ENCODE measurements at places on chromosomes 12 and 14.

DNA sequence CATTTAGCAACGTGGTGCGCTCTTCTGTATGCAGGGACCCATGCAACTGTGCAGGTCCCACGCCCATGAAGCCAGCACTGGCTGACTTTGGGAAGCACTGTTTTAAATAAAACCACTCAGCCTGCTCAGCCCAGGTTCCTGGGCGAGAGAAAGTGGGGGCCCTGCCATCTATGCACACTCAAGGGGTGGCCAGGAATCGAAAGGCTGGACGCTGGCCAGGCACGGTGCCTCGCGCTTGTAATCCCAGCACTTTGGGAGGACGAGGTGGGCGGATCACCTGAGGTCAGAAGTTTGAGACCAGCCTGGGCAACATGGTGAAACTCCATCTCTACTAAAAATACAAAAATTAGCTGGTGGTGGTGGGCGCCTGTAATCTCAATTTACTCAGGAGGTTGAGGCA, 179.9 kb upstream of the TBX3 start:
- H3K27me3 ChIP-seq: no peaks in the 10 kb centered on the region
- DNase-seq: no peak
- no peaks in the 10 kb centered on the region for H3K36me3 ChIP-seq
- H3K4me3 ChIP-seq: no peak overlapping the region
- H3K27ac ChIP-seq: no peak overlapping the region
- no peaks in the 10 kb centered on the region for H3K4me1 ChIP-seq

DNA sequence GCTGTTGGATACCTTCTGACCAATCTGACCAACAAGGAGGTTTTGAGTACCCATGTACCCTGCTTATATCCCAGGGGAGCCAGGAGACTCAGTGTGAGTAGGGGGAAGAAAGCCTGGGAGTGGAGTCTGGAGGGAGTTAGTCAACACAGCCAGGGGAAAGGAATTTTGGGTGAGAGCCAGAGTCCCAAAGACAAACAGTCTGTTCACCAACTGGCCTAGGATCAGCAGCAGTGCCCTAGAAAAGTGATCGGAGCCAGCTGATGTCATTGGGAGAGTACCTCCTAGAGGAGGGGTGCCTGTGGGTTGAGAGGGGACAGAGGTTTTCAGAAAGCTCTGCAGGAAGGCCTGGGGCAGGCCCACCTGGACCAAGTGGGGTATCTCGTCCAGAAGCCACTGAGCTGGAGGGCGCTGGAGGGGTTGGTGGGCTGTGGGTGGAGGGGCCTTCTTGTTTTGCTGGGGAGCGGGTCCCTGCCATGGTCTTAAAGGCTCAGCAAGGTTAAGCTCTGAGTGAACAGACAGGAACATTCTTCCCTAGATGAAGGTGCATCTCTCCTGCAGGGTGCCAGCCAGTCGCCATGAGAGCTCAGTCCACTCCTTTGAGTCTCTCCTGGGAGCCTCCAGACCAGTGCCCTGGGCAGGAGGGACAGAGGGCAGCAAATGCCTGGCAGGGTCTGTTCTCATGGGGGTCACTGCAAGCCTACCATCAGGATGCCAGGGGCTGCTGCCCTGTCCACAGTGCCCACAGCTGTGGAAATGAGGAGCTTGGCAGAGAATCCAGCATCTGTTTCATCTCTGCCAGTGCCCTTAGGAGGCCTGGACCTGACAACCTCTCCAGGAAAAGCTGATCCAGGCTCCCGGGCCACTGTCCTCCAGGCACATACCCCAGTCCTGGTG, 63.6 kb downstream of the CHGA start:
- H3K27ac ChIP-seq: no peak overlapping the region
- H3K36me3 ChIP-seq: peaks cover 4% of the 10 kb centered on the region
- H3K4me1 ChIP-seq: no peaks in the 10 kb centered on the region
- no peak for DNase-seq
- H3K4me3 ChIP-seq: no peak overlapping the region

GRCh38 chr12:1553987-1554982, 40.1 kb downstream of the FBXL14 start:
- H3K27me3 ChIP-seq: peaks cover 23% of the 10 kb centered on the region
- peaks cover 10% of the 10 kb centered on the region for H3K4me1 ChIP-seq
- H3K27ac ChIP-seq: peak overlapping the region; percentile 64
- peak overlapping the region; percentile 57 for H3K4me3 ChIP-seq
- H3K36me3 ChIP-seq: no peaks in the 10 kb centered on the region

DNA sequence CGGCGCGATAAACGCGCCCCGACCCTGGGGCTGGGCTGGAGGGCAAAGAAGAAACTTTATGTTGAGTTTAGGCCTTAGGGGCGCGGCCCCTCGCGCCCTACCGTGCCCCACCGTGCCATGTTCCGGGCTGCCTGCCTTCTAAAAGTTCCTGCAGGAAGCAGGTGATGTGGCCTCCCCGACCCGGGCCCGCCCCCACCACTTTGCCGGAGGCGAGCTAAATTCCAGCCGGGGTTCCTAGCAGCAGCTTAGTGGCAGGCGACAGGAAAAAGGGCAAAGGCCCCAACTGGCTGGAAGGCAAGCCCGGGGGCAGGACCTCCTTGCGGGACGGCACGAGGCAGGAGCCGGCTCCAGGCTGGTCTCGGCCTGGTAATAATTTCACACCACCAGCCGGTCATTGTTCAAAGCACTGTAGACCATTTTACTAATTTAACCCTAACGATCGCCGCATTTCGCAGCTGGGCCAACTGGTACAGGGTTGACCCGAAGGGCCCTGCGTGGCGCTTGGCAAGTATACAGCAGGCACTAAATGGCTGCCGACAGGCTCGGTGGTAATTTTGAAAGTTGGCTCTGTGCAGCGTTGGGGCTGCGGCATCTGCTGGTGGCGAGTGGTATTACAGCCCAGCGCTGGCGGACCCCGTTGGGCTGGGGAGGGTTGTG, 895 bp upstream of the CCDC88C start:
- peaks cover 42% of the 10 kb centered on the region for H3K4me1 ChIP-seq
- H3K27ac ChIP-seq: peak overlapping the region; percentile 77
- H3K36me3 ChIP-seq: peaks cover 21% of the 10 kb centered on the region
- peaks cover 3% of the 10 kb centered on the region for H3K27me3 ChIP-seq
- DNase-seq: peak; percentile 71

DNA sequence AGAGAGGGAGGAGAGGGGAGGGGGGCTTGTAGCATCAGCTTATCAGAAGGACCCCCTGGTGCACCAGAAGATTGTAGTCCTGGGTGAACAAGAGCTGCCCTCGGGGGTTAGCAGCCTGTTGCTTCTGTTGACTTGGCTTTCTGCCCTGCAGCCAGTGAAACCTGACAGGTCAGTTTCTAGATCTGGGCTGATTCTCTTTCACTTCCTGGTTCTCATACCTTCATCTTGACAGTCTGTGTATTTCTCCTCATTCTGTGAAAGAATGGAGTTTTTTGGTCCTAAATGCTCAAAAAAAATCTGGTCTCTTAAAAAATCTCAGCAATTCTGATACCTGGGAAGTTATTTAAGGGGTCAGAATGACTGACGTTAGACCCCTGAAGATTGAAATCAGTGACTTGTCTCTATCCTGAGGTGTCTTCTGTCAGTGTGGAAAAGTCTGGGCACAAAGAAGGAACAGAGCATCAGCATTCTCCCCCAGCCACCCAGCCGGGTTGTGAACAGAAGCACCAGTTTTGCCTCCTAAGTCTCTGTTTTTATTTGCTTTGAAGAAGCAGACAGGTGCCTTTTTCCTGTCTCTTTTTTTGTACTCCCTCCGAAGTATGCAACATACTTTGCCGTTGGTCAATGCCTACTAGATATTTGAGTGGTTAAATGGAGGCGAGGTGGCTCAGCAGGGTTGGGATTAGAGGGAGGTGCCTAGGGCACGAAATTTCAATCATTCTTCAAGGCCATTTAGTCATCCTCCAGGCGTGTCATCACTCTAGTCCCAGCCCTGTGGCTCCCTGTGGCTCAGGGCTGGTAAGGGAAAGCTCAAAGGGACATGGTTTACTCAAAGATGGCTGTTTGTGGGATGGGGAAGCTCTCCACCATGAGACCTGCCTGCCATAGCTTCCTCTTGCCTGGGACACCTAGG, 24.0 kb downstream of the TTC9 start:
- peaks cover 48% of the 10 kb centered on the region for H3K4me1 ChIP-seq
- H3K27ac ChIP-seq: peak overlapping the region; percentile 23
- no peak for DNase-seq

DNA sequence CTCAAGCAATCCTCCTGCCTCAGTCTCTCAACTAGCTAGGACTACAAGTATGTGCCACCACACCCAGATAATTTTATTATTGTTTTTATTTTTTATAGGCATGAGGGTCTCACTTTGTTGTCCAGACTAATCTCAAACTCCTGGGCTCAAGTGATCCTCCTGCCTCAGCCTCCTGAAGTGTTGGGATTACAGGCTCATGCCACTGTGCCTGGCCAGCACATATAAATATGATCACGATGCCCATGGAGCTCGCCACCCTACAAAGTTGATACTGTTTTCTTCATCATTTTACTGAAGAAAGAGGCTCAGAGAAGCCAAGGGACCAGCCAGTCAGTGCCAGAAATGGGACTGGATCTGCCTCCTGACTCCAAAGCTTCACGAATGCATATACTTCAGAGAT, 53.1 kb downstream of the NFKBIA start:
- peaks cover 3% of the 10 kb centered on the region for H3K27me3 ChIP-seq
- no peak for DNase-seq
- H3K27ac ChIP-seq: no peak overlapping the region
- no peaks in the 10 kb centered on the region for H3K36me3 ChIP-seq

GRCh38 chr14:62947301-62947700, 98.0 kb downstream of the KCNH5 start:
- H3K27ac ChIP-seq: no peak overlapping the region
- H3K4me1 ChIP-seq: no peaks in the 10 kb centered on the region
- no peaks in the 10 kb centered on the region for H3K27me3 ChIP-seq
- DNase-seq: no peak

DNA sequence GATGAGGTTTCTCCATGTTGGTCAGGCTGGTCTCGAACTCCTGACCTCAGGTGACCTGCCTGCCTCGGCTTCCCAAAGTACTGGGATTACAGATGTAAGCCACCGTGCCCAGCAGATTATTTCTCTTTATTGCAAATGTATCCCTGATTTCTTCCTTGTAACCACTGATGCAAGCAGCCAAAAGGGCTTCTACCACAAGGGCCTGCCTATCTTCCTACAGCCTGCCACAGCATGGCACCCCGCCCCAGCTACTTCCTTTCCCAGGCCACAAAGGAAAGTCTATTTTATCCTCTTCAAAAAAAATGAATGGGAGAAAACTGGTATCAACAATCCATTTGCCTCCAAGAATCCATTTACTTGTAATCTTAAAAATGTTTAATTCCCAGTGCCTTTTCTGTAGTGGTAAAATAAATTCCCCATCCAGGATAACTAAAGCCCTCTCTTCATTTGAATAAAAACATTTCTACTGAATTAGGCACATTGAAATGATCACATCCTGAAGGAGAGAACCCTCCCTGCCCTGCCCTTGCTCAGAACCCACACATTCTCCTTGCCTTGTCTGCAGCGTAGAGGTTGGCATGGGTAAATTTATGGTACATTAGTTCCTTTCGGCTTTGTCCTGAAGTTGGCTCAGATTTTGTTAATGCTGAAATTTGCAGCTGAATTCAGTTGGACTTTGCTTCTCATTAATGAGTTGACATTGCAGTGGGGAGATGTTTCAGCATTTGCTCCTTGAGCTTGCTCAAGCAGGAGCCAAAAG, 19.2 kb downstream of the GPHB5 start:
- H3K27ac ChIP-seq: no peak overlapping the region
- H3K27me3 ChIP-seq: peaks cover 5% of the 10 kb centered on the region
- no peak overlapping the region for H3K4me3 ChIP-seq
- peaks cover 23% of the 10 kb centered on the region for H3K4me1 ChIP-seq
- no peaks in the 10 kb centered on the region for H3K36me3 ChIP-seq

DNA sequence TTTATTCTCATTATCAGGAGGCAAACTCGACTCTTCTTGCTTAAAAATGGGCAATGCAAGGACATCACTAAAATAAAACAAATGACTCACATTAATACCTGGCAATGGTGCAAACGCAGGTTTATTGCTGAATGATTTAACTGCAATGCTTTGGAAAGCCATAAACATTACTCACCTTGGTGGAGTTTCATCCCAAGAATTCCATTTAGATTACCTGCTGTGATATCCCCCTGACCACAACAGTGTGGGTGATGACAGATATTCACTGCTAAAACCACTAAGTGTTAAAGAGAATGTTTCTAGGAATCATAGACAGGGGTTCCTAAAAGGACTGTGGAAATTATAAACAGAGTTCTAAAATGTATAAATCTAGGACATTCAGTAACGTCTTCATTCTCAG, 35.3 kb upstream of the CSRNP2 start:
- DNase-seq: no peak
- peaks cover 6% of the 10 kb centered on the region for H3K4me1 ChIP-seq
- no peaks in the 10 kb centered on the region for H3K27me3 ChIP-seq
- no peak overlapping the region for H3K27ac ChIP-seq

DNA sequence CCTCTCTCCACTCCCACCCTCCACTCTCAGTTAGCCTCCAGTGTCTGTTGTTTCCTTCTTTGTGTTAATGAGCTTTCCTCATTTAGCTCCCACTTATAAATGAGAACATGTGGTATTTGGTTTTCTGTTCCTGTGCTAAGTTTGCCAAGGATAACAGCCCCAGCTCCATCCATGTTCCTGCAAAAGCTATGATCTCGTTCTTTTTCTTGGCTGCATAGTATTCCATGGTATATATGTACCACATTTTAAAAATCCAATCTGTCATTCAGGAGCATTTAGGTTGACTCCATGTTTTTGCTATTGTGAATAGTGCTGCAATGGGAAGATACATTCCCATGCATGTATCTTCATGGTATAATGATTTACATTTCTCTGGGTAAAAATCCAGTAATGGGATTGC, 2.8 kb upstream of the WASHC4 start:
- peaks cover under 1% of the 10 kb centered on the region for H3K36me3 ChIP-seq
- no peak overlapping the region for H3K27ac ChIP-seq
- peaks cover 28% of the 10 kb centered on the region for H3K4me1 ChIP-seq
- peaks cover 34% of the 10 kb centered on the region for H3K27me3 ChIP-seq
- H3K4me3 ChIP-seq: no peak overlapping the region
- DNase-seq: no peak

GRCh38 chr12:527729-528128, 68.0 kb downstream of the B4GALNT3 start:
- peaks cover 7% of the 10 kb centered on the region for H3K27me3 ChIP-seq
- H3K36me3 ChIP-seq: no peaks in the 10 kb centered on the region
- H3K4me1 ChIP-seq: no peaks in the 10 kb centered on the region
- no peak overlapping the region for H3K27ac ChIP-seq
